ENCODE measurements at places on chromosomes 2 and 18.

DNA sequence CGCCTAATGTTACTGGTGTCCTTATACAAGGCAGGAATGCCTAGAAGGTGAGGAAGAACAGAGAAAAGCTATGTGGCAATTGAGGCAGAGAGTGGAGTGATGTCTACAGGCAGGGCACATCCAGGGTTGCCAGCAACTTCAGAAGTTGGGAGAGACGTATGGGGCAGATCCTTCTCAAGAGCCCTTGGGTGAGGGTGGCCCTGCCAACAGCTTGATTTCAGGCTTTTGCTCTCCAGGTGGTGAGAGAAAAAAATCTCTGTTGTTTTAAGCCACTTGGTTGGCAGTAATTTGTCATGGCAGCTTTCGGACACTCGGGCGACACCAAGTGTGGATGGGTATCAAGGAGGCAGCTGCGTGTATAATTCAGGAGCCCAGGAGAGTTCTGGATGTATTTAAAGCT lies 217.4 kb upstream of the SMIM21 start:
- no peak for DNase-seq

DNA sequence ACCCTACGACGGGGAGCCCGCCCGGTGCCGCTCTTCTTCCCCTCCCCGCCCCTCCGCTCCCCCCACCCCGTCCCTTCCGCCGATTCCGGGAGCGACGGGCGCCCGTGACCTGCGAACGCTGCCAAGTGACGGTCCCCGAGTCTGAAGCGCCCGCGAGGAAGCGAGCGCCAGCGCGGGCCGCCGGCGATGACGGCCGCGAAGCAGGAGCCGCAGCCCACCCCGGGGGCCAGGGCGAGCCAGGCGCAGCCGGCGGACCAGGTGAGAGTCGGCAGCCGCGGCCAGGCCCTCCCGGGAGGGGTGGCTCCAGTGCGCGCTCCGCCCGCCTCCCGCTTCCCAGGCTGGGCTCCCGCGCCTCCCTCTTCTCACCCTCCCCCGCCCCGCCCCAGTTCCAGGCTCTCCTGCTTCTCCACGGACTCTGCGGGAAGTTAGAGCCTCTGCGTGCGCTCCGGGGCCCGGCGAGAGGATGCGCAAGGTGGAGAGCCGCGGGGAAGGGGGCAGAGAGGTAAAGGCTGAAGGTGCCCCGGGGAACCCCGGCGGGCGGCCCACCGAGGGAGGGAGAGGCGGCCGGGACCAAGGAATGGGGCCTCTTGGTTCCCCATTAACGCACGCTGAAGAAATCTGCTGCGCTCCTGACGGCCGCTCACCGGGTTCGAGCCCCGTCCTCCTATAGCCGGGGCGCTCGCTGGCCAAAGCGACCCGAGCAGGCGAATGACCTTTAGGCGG lies 719.5 kb downstream of the DPP10 start:
- no peak for DNase-seq

DNA sequence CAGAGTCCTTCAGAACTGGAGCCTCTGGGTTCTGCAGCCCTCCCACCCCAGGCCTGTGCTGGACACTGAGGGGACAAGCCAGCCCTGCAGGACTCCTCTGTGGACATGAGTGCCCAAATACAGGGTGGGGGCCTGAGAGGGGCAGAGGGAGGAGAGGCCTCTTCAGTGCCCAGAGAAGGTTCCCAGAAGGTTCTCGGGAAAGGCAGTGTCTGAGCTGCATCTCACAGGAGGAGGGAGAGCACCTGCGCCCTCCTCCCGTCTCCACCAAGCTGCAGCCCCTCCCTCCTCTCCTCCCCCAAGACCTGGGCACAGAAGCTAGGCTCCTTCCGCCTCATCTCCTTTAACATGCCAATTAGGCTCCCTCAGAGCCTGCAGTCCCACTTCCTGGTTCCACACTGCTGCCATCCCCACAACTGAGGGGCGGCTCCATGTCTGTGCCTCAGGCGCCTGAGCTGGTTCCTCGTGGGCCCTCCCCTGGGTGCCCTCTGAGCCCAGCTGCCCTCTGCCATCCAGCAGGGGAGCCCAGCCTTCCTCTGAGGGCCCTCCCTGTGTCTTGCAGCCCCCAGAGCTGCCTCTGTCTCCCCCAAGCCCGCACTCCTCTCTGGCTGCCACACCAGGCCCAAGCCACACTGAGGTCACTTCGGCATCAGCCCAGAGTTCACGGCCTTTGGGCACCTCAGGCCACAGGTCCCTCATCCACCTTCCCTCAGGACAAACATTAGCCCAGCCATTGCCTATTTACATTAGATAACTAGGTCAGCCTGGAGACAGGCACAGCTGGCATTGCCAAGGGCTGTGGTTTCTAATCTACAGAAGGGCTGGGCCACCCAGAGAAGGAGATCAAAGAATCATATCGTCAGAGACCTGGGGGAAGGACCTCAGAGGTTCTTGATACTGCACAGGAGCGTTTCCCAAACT lies 28.9 kb downstream of the KCNK3 start:
- DNase-seq: no peak

DNA sequence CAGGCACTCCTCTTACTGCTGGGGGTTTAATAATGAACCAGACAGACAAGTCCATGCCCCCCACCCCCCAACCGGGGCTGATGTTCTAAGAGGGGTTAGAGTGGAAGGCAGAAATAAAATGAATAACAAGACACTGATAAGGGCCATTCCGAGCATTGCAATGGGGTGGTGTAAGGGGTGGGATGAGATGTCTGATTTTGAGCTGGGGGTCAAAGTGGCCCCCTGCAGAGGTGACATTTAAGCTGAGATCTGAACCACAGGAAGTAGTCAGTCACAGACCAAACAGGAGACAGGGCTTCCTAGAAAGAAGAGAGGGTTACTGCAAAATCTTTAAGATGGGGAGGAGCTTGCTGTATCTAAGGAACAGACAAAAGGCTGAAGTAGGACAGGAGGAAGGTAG lies 180.6 kb upstream of the SH3BP4 start:
- DNase-seq: no peak

GRCh38 chr2:109686921-109687320 lies 72.8 kb downstream of the SOWAHC start:
- no peak for DNase-seq

DNA sequence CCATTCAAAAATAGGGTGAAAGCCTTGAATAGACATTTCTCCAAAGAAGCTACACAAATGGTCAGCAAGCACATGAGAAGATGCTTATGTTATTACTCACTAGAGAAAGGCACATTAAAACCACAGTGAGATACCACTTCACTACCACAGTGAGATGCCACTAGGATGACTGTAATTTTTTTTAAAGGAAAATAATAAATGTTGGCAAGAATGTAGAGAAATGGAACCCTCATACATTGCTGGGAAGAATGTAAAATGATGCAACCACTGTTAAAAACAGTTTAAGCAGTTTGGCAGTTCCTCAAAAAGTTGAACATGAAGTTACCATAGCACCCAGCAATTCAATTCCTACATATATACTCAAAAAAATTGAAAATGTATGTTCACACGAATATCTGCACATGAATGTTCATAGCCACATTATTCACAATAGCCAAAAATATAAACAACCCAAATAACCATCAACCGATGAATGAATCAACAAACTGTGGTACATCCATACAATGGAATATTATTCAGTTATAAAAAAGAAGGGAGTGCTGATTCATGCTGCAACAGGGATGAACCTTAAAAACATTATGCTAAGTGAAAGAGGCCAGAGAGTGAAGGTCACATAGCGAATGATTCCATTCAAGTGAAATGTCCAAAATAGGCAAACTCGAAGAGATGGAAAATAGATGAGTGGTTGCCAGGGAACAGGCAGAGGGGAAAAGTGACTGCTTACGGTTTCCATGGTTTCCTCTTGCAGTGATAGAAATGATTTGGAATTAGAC lies 156.2 kb upstream of the NDUFV2 start:
- DNase-seq: no peak

DNA sequence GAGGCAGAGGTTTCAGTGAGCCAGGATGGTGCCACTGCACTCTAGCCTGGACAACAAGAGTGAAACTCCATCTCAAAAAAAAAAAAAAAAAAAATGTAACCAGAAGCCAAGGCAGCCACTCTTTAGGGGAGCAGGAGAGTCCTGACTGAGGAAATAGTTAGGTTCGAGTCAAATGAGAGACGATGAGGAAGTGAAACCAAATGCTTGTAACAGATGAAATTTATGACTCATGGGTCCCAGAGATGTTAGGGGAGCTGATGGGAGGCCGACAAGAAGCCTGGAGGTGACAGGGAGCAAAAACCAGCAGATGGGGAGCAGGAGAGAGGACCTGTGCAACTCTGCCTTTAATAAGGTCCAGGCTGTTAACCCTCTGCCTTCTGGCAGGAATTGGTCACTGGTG lies 756.1 kb upstream of the DDX18 start:
- DNase-seq: no peak

DNA sequence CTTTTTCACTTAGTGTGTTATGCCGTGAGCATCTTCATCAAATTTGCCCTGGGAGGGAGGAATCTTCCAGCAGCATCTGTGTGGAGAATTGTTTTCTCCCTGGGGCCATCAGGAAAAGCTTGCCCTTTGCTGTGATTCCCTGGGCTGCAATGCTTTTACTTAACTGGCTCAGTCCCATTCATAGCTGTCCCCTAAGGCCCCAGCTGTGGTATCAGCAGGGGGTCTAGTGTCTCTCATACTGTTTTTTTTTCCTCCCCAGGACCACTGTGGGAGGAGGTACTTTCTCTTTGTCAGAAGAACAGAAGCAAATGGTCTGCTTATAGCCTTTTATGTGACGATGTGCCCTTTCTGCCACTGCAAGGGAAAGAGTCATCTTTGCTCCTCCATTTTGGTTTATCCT lies 176.8 kb upstream of the CELF4 start:
- no peak for DNase-seq

DNA sequence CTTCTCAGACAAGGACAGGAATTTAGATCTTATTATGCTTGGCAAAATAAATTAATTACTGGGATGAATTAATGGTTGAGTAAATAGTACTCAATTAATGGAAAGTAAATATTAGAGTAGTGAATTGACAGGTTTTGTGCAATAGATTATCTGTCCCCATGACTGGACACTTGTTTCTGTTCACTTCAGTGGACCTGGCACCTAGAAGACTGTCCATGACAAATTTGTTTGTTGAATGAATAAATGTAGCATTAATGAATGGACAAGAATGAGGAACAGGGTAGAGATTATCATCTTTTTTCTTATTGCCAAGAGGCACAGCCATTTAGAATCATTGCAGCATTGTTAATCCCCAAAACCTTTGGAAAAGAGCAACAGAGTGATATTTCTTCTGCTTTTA lies 570.0 kb upstream of the CRIM1 start:
- no peak for DNase-seq

- DNase-seq: no peak
These were observed 514.5 kb upstream of the CDH2 start for GRCh38 chr18:28691496-28691840.

- DNase-seq: no peak
These were observed 99.2 kb downstream of the SMAD7 start for GRCh38 chr18:48851599-48851960.

DNA sequence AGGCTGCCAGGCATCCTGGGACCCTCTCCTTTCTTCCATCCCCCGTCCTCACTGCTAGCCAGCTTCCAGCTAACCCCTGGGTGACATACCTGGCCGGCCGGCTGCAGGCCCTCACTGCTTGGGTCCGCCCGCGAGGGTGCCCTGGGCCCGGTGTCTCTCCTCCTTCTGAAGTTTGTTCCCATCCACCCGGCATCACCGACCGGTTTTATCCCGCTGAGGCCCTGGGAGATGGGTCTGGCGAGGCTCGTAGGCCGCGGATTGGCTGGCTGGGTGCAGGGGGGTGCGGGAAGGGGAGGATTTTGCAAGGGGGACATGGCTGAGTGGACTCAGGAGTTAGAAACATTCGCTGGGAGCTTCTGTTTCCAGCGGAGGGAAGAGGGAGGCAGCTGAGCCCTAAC lies at the start of gene PAX8:
PAX8 (minus strand) TSS at position 180 of the 398 bp plus-strand sequence. CDS start 527 bp downstream, outside the sequence.
- DNase-seq: no peak

GRCh38 chr2:186746584-186746983 lies 52.7 kb downstream of the FAM171B start:
- DNase-seq: no peak

DNA sequence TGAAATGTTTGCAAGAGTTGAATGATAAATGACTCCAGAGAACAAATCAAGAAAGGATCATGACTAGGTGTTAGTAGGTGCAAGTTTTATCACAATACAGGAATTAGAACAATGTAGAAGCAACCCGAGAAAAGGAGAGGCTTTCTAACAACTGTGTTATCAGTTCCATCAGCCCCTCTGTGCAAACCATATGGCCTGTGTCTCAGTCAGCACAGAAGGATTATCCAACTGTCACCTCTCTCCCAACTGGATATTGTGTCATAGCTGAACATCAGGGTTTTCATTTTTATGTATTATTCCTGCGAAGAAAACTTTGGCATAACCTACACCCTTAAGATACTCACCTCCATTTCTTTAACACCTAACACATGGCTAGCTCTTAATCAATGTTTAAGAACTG lies 321.6 kb upstream of the RND3 start:
- no peak for DNase-seq

DNA sequence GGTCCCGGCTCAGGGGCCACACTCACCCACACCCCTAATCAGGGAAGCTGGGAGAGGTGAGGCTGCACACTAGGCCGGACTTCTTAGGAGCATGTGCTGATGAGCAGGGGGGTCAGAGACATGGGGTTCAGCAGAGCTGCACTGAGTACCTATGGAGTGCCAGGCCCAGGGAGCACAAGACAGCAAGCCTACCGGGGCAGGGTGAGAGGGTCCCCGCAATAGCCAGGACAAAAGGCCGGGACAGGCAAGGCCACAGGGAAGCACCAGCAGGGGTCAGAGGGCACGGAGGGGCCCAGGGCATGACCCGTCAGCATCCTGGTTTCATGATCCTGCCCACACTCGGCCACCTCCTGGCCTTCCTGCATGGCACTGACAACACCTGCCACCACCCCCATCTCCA lies 73.5 kb downstream of the TNS1 start:
- no peak for DNase-seq

- no peak for DNase-seq
These were observed 242.2 kb downstream of the ZNF516 start for GRCh38 chr18:76252880-76253279.

DNA sequence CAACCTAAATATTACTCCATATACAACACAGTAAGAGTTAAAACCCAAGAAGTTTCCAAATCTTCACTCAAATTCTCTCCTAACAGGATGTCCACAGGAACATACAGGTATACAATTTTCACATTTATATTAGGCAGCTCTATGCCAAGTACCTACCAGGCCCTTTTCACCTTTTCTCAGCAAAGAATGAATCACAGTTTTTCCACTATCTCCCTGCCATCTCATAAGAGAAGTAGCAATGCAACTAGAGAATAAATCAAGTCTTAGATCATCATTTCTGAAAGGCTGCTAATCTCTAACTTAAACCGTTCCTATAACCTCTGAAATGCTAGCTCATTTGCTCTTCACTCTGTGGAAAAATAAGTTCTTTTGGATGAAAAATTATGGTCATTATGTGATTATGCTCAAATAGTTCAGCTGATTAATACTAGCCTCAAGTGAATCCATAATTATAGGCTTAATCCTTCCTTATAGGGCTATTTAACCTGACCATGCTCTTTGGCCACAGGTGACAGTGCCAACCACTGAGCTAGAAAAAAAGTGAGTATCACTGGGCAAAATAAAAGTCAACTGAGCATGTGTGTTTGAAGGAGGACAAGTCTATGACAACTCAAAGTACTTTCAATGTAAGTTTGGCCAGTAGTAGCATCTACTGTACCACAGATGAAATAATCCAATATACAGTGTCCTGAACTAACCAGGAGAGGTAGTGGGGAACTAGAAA lies 79.7 kb downstream of the COBLL1 start:
- no peak for DNase-seq

- DNase-seq: no peak
These were observed 18.4 kb downstream of the NCKAP1 start for GRCh38 chr2:183019718-183020442.

GRCh38 chr2:111712940-111713515 lies 171.0 kb downstream of the ANAPC1 start:
- no peak for DNase-seq

- DNase-seq: no peak
These were observed 36.2 kb upstream of the C2orf74 start for GRCh38 chr2:61125798-61126197.
